Small intestine (tissue), 16 donors: ENCODE measurements at places on chromosomes 1 and 21.

DNA sequence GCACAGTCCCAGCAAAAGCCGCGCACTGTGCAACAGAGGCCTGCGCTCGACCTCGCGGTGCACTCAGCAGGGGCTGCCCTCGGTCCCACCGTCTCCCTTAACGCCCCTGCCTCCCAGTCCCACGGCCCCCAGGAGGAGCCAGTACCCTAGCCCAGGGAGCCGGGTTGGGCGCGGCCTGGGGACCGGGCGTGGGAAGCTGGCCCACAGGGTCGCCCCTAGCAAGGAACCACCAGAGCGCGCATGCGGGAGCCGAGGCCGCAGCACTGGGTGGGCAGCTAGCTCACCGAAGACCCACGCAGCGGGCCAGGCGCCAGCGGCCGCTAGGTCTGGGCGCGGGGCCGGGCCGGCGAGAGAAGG is 21.6 kb upstream of the ZNF678 start:
- no peaks in the 10 kb centered on the region for H3K27me3 ChIP-seq
- H3K4me3 ChIP-seq = peak overlapping the region; percentile 49
- H3K27ac ChIP-seq = no peak overlapping the region
- H3K4me1 ChIP-seq = no peaks in the 10 kb centered on the region
- DNase-seq = no peak
- no peaks in the 10 kb centered on the region for H3K36me3 ChIP-seq

DNA sequence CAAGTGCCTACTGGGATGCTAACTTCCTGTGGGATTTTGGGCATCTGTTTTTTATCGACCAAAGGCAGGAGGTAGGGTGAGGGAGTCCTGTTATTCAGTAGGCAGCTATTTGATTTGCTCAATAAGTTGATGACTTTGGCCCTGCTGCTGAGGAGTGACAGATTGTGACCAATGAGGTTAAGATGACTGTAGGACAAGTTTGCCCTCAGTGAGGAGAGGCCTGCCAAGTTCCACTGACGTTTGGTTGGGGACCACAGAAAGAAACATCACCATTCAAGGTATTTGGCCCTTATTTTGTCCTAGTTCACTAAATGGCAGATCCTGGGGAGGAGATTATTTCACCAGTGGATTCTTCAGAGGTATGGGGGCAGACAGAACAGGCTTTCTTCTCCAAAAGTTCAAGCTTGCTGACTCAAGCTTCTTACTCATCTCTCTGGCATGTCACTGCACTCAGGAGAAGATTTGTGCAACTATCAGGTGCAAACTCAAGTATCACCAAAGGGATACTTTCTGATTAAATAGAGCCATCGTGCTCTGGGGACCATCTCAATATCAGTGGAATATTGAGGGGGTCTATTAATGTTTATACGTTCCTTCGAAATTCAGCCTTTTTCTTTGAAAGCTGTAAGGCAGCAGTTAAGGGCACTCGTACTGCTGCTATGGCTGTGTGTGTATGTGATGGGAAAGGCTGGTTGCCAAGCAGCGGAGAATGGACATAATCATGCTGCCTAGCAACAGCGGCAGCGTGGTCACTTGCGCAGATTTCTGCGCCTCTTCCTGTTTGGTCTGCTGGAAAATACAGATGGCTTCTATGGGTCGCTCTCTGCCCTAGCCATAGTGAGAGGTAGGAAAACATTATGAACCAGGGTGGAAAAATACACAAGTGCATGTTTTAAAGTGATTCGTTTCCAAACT is 78.7 kb downstream of the PBX1 start:
- H3K4me1 ChIP-seq = peaks cover 15% of the 10 kb centered on the region
- peak overlapping the region; percentile 47 for H3K27ac ChIP-seq
- H3K36me3 ChIP-seq = no peaks in the 10 kb centered on the region
- no peak overlapping the region for H3K4me3 ChIP-seq
- peak; percentile 70 for DNase-seq
- no peaks in the 10 kb centered on the region for H3K27me3 ChIP-seq

- no peak overlapping the region for H3K27ac ChIP-seq
- no peak overlapping the region for H3K4me3 ChIP-seq
- H3K36me3 ChIP-seq = no peaks in the 10 kb centered on the region
- no peak for DNase-seq
- H3K27me3 ChIP-seq = no peaks in the 10 kb centered on the region
Measured at GRCh38 chr1:159786465-159786864, 5.7 kb downstream of the DUSP23 start.

DNA sequence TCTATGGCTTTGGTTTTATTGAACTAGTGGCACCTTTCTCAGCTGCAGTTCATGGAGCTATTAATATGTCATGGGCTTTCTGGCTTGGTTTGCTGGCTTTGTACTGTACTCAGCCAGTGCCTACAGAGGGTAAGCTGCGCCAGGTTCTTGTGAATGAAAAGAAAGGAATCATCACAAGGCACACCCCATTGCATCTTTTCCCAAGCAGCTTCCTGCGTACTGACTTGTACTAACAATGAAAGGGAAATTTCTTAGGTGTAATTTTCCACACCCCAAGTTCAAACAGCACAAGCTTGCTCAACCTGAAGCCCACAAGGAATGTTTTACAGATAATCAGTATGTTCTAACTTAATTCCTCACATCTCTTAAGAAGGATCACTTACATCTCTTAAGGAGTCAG is 78.0 kb upstream of the TNFSF18 start:
- no peak for DNase-seq
- H3K27ac ChIP-seq = no peak overlapping the region
- H3K4me1 ChIP-seq = no peaks in the 10 kb centered on the region
- H3K4me3 ChIP-seq = no peak overlapping the region
- H3K27me3 ChIP-seq = no peaks in the 10 kb centered on the region

GRCh38 chr1:231919886-231920285 is 293.3 kb downstream of the DISC1 start:
- peak overlapping the region; percentile 5 for H3K27ac ChIP-seq
- no peaks in the 10 kb centered on the region for H3K4me1 ChIP-seq
- H3K36me3 ChIP-seq = no peaks in the 10 kb centered on the region
- DNase-seq = no peak
- H3K4me3 ChIP-seq = no peak overlapping the region

DNA sequence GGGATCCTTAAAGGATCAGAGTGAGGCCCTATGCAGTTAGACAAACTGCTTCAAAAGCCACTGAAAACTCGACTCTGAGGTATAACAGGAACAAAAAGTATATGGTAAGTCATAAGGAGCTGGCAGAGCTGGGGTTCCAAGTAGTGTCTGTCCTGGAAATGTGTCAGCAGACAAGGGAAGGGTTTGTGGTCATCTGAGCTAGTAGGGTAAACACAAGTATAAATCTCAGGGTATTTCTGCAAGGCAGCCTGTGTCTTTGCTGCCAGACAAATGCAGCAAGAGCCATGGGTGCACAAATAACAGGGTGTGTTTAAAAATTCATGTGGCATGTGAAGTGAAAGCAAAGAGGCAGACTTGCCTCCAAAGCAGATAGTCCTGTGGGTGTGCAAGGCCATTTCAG is 759.0 kb upstream of the ADAMTS5 start:
- no peak overlapping the region for H3K27ac ChIP-seq
- DNase-seq = no peak
- no peaks in the 10 kb centered on the region for H3K36me3 ChIP-seq
- no peaks in the 10 kb centered on the region for H3K27me3 ChIP-seq
- no peaks in the 10 kb centered on the region for H3K4me1 ChIP-seq
